T1000 (cell line): ENCODE measurements at places on chromosomes 12 and 14.

DNA sequence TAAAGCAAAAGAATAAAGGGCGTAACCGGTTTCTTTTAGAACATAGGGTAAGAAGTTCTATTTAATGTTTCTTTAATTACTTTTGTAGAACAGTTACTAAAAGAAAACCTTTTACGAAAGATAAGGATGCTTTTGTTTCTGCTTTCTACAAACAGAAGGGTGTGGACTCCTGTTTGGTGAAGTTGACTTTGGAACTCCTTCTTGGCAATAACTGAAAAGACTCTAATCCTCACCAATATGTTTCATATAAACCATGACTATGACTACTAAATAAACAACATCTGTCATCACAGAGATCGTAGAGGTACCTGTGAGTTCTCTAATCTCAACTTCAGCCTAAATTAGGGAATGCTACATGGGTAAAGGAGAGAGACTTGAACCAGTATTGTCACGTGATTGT is 210.8 kb upstream of the FLRT2 start:
- no peak for DNase-seq

- DNase-seq: no peak
Observed at GRCh38 chr12:65084579-65084978, 36.5 kb downstream of the WIF1 start.

DNA sequence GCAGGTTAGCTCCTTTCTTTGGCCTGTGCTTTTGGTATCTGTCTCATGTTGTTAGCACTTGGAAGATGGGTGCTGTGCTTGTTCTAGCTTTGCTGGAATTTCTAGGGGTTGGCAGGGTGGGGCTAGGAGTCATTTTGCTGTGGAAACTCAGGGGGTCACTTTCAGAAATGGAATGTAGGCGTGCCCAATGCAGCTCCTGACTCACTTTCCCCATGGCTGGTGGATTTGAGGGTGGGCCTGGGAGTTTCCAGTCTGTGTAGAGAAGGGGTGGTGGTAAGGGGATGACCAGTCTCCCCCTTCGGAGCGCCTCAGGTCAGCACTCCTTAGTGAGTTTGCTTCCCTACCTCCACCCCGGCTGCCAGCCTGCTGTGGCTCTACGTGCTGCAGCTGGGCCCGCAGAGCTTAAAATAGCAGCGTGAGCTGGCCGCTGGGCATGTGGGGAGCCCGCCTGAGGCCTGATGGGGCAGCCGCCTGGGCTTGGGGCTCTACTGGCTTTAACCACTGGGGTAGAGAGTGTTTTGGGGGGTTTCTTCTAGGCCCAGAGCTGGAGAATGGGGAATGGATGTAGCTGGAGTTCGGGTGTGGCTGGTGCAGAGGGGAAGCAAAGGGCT is 108.2 kb downstream of the TSPAN9 start:
- no peak for DNase-seq

DNA sequence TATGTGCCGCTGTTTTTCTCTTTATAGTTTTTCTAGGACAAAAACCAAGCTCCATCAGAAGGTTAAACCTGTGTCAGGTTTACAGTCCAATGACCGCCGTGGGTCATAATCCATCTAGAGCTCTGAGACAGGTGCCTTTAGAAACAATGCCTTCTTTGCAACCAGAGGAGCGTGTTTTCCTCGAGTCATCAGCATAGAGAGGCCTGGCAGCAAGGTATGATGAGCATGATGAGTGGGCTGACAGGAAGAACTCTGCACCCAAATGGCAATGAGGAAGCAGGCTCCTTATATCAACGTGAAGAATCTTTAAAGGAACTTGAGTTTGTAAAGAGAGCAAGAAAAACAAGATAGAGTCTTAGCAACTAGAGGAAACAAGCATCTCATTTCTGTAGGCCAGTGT is 60.5 kb upstream of the NUDT4 start:
- no peak for DNase-seq

DNA sequence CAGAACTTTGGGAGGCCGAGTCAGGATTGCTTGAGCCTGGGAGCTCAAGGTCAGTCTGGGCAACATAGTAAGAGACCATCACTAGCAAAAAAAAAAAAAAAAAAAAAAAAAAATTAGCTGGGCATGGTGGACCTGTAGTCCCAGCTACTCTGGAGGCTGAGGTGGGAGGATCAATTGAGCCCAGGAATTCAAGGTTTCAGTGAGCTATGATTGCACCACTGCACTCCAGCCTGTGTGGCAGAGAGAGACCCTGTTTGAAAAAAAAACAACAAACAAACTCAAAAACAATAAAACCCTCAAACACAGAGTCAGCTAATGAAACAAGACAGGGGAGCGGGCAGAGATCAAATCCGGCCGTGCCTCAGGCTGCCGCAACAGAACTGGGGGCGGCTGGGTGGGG is 41.7 kb upstream of the DLK1 start:
- DNase-seq: no peak
